Cortex of kidney (tissue), 1 donor: ENCODE measurements at places on chromosomes 6 and 20.

DNA sequence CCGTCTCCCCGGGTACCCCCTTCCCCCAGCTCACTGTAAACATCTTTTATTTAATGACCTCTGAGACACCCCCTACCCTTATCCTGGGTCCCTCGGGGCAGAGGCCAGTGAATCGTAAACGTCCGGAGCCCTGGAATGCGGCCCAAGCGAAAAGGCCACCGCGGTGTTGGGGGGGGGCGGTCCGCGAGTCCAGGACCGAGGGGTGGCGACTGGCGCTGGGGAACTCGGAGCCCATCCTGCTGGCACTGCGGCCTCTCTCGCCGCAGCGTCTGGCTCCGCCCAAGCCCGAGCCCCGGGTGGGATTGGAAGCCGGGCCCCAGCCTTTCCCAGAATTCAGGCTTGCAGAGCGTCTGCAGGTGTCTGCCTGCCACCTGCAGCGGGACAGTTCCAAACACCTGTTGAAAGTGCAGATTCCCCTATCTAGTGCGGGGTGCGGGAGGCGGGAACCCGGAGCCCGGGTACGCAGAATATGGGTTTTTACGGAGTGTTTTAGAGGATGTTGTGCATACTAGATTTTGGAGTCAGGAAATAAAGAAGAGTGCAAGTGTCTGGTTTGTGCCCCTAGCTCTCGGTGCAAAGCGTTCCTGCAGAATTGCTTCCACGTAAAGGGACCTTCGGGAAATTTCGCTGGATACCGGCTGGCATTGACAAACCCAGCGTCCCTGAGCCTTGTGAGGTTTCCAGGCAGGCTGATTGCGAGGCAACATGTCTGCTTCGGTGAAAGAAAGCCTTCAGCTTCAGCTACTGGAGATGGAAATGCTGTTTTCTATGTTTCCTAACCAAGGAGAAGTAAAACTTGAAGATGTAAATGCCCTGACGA lies 800 bp downstream of the RWDD2A start:
- DNase-seq = no peak

DNA sequence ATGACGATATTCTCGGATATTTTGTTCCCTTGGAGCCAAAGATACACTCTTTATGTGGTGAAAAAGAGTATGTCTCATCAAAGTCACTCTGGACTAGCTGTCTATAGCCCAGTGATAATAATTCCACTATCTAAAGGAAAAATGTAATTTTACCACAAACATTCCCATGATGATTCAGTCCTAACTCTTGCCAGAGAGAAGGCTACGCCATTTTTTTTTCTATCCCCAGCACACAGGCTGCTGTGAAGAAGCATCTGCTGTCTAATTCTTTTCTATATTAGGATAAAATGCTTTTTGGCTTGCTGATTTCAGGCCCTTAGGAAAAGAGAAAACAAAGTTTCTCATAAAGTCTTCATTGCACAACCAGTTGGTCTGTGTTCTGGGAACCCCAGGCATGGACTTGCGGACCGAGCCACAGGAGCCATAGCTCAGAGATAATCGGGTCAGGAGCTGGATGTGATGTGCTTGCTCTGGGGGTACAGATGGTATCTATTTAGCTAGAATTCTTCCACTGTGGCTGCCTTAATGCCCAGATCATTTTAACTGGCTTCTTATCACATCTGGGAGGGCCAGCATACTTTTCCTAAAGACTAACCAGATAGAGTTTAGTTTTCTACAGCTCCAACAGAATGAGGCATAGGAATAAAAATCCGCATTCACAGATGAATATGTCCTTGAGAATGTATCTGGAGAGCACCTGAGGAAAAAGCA lies 683.7 kb upstream of the ID4 start:
- DNase-seq = no peak

DNA sequence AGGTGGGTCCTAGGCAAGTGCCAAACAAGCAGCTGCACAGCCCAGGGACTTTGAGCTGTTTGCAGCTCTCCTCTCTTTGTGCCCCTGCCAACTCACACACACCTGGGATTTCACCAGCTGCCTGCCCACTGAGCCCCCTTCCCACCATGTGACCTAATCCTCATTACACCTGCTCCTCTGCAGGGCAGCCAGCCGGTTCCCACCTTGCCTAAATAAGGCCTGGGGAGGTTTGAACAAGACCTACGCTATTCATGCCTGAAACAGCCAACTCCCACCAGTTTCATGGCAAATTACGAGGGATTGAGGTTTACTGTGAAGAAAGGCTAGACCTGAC lies 92.6 kb upstream of the SOX4 start:
- no peak for DNase-seq

- no peak for DNase-seq
Observed at GRCh38 chr6:46730921-46731461, 4.2 kb downstream of the PLA2G7 start.

DNA sequence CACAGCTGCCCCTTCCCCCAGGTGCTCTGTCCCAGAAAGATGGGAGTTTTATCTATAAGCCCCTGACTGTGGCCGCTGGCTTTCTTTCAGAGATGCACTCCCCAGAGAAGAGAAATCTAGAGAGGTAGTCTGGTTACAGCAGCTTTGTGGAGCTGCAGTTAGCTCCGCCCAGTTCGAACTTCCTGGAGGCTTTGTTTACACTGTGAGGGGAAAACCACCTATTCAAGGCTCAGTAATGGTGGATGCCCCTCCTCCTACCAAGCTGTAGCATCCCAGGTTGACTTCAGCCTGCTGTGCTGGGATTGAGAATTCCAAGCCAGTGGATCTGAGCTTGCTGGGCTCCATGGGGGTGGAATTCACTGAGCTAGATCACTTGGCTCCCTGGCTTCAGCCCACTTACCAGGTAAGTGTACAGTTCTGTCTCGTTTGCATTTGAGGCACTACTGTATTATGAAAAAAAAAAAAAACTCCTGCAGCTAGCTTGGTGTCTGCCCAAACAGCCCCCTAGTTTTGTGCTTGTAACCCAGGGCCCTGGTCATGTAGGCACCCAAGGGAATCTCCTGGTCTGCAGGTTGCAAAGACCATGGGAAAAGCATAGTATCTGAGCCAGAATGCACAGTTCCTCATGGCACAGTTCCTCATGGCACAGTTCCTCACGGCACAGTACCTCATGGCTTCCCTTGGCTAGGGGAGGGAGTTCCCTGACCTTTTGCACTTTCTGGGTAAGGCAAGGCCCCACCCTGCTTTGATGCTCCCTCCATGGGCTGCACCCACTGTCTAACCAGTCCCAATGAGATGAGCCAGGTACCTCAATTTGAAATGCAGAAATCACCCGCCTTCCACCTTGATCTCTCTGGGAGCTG lies 275.0 kb downstream of the CENPW start:
- no peak for DNase-seq

DNA sequence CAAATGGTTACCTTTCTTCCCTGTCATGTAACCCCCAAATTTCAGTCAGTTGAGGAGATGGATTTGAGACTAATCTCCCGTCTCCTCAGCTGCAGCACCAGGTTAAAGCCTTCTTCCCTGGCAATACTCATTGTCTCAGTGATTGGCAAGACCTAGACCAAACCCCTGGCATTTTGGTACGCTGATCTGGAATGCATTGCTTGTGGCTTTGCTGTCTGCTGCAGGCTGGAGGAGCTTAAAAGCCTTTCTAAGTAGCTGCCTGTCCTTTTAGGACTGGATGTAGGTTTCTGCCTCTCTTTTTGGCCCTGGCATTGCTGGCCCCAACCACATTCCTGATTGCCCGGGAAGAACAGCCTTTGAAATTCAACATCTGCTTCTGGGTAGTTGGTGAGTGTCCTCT lies 729.6 kb upstream of the GJE1 start:
- no peak for DNase-seq

GRCh38 chr6:39214846-39215639 lies 14.2 kb downstream of the KCNK5 start:
- no peak for DNase-seq

- DNase-seq = no peak
Observed at GRCh38 chr20:22924046-22924737, 110.9 kb upstream of the SSTR4 start.

- DNase-seq = no peak
Observed at GRCh38 chr6:4649728-4650127, 126.5 kb upstream of the CDYL start.

DNA sequence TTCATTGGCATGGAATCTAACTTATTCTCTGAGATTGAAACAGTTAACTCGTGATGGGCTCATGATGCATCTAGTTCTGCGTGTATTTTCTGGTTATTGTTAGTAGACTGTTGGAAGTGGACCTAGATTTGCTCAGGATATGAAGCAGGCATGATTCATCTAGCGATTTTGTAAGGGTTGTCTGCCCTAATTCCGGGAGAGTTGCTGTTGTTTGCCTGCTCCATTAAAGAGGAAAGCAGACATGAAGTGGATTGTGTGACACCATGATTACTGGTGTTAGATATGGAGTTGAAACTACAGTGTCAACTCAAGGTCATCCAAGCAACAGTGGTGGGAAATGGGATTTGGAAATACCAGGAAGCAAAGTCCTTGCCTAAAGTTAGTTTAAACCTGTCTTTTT lies 41.0 kb downstream of the SOX4 start:
- DNase-seq = no peak

DNA sequence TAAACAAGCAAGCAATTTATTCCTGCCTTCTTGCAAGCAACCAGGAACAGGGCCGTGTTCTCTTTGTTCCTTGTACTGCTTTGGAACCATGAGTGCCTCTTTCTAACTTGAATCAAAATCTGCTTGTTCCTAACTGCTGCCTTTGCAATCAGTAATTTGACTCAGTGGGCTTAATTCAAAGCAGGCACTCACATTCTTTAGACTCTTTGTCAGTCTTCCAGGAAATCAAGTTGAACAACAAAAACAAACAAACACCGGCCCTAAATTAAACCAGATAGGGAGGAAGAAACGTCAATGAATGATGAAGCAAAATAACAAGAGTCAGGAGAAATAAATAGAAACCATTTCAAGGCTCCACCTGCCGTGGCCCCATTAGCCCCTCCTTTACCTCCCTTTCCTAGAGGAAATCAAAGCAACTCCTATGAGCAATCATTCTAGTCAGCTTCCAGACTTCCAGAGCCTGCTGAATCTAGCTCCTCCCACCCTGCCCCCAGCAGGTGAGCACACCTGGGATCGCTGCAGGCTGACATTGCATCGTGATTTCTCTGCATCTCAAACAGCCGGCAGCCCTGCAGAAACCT lies 582.2 kb upstream of the FLRT3 start:
- DNase-seq = no peak

DNA sequence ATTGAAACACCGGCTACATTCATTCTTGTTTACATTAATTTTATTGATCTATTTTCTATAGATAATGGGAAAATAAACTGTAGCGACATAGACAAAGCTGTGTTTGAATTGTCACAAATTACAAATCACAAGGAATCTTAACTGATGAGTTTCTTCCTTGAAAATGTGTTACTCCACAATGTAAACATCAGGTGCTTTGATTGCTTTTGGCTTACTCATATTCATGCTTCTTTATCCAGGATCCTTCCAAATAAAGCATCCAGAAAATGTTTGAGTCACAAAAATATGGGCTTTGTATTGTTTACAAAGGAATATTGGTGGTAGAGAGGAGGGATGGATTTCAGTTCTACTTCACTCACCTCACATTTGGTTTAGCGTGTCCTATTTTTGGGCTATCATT lies 64.0 kb downstream of the BMP2 start:
- no peak for DNase-seq

- no peak for DNase-seq
Observed at GRCh38 chr6:70086806-70087205, 216.1 kb downstream of the COL9A1 start.

DNA sequence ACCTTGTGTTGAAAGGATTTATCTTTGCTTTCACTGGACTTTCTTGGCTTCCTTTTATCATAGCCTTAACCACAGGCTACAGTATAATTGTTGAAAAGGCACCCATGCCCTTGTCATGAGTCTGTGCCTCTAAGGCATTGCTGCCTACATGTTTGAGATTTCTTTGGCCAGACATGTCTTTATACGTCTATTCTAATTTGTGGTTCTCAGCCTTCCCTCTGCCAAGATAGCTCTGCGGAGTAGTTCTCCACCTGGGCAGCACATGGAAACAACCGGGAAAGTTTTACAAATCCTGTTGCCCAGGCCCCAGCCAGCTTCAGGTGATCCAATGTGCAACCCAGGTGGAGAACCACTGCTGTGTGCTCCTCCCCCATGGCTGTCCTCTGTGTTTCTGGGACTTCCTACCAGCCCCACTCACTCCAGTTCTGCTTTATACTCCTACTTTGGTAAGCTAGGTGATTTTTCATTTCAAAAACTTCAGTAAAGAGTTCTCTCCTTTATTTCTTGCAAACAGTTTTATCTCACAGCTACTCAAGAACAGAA lies 159.6 kb upstream of the MYLIP start:
- no peak for DNase-seq

- no peak for DNase-seq
Observed at GRCh38 chr20:18055261-18055660, 2.5 kb downstream of the OVOL2 start.

GRCh38 chr20:53510262-53510661 lies 83.4 kb downstream of the ZNF217 start:
- no peak for DNase-seq

DNA sequence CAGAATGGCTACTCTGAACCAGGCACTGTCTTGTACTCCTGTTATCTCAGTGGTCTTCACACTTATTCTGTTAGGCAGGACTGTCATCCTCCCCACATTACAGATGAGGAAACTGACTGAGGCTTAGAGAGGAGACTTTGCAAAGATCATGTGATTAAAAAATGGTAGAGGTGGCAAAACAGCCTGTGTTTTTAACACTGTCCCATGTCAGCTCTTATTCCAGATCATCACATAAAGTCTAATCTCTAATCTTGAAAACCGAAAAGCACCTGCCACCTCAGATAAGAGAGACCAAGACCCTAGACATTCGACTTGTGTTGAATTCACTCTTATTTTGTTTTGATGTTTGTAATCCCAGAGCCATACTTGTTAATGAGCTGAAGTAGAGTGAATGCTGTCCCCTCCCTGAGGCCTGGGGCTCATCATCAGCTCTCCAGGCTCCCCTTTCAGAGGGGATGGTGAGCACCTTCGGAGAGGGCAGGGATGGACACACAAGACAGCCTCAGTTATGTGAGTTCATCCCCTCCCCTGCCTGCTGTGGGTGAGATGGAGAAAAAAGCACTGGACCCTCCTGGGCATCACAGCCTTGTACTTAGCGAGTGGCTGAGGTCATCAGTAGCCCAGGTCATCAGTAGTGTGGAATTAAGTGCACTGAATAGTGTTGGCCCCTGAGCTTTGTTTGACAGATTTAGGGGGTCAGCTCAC lies 30.6 kb downstream of the MTHFD1L start:
- no peak for DNase-seq

- DNase-seq = no peak
Observed at GRCh38 chr6:147366290-147366689, 142.2 kb upstream of the SAMD5 start.

GRCh38 chr6:68506911-68507310 lies 128.2 kb upstream of the ADGRB3 start:
- DNase-seq = no peak

- no peak for DNase-seq
Observed at GRCh38 chr6:39563566-39564311, 161.5 kb downstream of the KIF6 start.

DNA sequence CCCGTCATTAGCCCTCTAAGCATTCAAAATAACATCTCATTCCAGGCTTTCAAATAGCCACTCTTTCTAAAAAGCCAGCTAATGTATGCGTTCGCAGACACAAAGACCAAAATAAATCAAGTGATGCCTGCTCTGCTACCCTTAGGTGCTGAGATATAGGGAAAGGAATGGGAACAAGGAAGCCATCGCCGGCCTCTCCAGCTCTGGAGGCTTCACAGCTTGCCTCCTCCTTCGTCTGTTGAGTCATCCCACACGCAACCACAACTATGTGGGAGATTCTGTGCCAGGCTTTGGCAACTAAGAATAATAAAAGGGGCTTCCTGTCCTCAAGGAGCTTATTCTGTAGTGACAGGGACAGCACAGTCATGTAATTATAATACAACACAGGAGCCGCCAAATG lies 27.3 kb upstream of the SLC22A23 start:
- DNase-seq = no peak

GRCh38 chr20:20096421-20096820 lies 44.1 kb downstream of the CFAP61 start:
- DNase-seq = no peak
